ENCODE measurements at places on chromosomes 5 and 9.

DNA sequence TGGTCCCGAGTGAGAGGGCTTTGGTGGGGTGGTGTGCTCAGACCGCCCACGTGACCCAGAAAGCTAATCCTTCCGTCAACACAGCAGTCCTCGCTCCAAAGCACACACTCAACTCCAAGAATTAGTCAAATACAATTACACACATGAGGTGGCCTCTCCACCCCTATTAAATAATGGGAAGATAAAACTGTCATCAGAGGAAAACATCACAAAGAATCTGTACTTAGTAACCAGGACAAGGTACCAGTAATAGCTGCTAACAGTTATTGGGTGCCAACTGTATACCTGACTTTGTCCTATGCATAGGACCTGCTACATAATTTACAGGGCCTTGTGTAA is 222.8 kb downstream of the HSPA4 start:
- DNase-seq = no peak

GRCh38 chr9:108168236-108168850 is 678.8 kb upstream of the KLF4 start:
- peak; percentile 24 for DNase-seq

GRCh38 chr9:137437691-137438590 is 3.2 kb downstream of the ENTPD8 start:
- no peak for DNase-seq

DNA sequence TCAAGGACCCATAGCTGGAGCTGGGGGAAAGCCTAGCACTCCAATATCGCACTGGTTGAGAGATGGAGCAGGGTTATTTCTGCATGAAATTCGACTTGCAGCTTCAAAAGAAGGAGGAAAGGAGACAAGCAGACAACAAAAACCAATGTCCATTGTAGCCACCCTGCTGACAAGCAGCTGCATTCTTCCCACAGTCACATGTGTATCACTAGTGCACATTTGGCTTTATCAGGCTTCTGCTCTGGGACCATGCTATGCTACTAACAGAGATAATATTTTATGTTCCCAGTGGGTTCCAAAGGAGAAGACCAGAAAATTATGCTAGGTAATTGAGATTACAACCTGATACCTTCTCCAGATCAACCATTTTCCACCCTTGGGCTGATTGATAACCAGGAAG is 59.7 kb downstream of the MFAP3 start:
- DNase-seq = no peak

GRCh38 chr9:135346438-135347050 is 133.0 kb upstream of the PPP1R26 start:
- DNase-seq = no peak

- DNase-seq = no peak
These were observed 30.9 kb downstream of the CXXC5 start for GRCh38 chr5:139678751-139679750.

DNA sequence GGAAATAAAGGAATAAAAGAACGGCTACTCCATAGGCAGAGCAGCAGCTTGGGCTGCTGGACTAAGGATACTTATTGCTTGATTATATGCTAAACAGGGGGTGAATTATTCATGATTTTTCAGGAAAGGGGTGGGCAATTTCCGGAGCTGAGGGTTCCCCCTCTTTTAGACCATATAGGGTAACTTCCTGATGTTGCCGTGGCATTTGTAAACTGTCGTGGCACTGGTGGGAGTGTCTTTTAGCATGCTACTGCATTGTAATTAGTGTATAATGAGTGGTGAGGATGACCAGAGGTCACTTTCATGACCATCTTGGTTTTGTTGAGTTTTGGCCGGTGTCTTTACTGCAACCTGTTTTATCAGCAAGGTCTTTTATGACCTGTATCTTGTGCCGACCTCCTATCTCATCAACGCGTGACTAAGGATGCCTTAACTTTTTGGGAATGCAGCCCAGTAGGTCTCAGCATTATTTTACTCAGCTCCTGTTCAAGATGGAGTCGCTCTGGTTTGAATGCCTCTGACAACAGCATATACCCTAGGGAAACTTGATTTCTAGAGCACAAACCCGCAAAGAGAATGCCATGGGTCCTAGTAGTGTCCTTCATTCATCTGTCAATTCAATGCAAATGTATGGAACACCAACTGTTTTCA is 47.8 kb upstream of the PWWP2A start:
- DNase-seq = peak; percentile 28

DNA sequence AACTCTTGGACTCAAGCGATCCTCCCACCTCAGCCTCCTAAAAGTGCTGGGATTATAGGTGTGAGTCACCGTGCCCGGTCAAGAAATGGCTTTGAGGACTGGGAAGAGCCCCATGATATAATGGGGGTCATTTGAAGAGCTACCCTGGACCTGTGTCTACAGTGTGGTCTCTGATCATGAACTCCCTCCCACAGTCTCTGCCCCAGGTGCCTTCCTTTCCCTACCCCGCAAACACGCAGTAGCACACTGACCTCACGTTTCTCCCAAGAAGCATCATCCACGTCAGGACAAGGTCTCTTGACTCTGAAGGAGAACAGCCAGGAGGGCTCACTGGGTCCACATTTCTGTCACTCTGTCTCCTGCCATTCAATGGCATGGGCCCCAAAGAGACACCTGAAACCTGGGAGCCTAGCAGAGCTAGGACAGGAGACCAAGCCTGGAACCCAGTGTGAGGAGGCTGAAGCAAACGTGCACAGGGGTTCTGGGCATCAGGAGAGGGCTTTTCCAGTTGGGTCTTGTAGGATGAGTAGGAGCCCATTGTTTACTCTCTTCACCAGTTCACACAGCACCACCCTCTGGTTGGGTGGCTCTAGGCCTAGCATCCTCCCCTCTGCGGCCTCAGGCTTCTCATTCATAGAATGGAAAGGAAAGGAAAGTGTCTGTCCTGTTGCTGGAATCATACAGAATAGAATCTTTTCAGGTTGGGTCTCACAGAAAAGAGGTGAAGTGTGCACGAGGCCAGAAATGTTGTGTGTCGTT is 23.0 kb downstream of the PRRX2 start:
- no peak for DNase-seq

- no peak for DNase-seq
These were observed 157.5 kb downstream of the ENC1 start for GRCh38 chr5:74482990-74483389.

DNA sequence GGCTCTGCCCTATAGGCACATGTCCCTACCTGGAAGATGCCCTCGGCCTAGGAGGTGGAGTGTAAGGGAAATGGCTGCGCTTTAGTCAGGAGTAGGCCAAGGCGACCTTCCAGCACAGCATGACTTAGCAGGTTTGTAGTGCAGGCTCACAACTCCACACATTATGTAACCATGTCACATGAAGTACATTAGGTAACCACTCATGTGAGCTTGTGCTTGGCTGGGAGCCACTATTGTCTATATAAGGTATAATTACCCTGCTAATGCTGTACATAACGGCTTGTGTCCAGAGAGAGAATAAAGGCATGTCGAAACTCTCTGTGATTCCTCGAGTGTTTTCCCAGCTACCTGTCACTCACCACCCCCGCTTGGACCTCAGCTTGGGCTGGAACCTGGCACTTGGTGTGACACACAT is 74.9 kb downstream of the CAMK4 start:
- DNase-seq = peak; percentile 54

DNA sequence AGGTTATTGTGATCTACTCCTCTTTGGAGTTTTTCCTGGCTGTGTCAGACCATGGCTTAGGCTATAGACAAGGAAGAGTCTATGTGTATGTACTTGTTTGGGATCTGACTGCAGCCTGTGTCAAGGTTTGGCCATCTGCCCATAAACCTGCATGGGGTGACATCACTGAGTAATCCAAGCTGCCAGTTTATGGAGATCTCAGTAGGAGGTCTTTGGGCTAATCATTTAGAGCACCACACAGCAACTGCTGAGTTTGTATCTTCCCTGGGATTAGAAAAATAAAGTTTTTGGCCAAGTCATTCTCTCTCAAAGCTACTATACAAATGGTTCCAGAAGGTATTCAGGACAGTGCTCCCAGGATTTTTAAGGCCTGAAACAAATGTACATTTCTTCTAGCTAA is 65.5 kb upstream of the HSPB3 start:
- DNase-seq = peak; percentile 67

DNA sequence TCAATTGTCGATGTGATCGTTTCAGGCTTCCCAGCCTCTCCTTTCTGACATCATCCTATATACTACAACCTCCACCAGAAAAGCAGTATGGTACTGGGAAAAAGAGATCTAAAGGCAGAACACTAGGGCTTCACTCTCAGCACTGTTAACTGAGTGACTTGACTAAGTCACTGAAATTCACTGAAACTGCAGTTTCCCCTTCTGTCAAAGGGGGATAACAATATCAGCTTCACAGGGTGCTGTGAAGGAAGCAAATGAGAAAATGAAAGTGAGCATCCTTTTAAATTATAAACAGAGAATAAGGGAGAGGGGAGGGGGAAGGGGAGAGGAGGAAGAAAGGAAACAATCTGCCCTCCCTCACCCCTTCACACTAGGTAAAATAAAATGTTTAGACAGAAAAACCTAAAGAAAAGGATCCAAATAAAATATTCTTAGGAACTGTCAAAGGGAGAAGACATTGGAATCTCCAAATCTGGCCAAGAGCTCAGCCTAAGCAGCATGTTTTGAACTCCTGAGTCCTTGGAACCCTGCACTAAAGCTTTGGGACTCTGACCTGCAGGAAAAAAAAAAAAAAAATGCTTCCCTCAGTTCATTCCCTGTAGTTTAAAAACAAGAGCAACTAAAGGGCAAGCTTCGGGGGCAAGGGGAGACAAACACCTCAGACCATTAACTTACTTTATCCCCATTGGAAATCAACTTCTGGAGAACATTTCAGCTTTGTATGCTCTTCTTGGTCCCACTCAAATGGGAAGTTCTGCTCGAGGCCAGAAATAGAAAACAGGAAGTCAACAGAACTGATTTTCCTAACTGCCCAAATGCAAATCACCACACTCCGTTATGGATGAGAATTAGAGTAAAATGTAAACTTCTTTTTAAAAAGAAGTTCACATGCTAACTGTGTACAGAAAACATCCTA is 178.3 kb downstream of the DEPDC1B start:
- no peak for DNase-seq

DNA sequence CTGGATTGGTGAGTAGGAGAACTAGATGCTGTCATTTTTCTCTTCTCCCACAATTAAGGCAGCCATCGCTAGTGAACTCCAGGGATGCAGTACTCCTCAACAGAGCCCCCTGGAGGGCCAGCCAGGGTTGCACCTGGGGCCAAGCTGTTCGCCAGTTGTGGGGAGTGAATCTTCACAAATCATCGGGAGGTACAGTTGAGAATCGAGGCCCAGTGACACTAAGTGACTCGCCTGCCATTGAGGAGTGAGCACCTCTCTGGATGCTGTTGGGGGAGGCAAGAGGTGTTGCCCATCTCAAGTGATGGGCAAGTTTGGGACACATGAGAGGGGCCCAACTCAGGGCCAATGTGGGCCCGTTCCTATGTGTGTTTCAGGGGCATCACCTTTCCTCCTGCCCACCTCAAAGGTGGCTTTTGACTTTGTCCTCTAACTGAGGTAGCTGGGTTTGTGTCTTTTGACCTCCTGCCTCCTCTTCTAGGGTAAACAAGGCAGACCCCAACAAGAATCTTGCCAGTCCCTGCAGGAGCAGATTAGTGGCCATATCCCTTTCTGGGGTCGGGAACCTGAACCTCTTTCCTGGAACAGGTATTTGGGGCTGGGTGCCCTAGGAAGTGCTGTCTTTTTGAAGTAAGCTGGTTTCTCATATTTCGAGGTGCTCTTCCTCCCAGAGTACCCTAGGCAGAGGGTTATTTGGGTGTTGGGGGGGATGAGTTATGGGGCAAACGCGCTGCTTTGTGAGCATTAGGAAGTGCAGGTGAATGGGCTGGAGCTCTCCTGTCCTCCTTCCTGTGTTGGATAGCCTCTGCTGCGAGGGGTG is 181.2 kb downstream of the MACROH2A1 start:
- no peak for DNase-seq

DNA sequence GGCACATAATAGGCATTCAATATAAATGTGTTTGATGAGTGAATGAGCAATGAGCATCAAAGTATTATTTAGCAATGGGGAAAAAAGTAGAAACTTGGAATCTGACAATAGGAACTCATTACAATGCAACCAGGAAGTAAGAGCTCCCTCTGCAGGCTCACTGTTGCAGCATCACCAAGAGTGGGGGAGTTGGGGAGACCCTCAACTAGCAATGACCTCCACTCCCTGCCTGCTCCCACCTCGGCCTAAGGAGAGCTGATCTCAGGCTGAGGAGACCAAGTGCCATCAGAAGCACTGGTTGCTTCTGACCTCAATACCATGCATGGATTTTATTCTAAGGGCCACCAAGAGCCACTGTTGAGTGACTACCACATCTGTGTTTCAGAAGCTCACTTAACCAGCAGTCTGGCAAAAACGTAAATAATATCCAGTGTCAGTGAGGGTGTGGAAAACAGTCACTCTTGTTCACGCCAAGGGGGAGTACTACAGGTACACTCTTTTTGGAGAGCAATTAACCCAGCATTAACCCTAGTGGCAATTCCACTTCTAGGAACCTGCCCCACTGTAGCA is 8.0 kb downstream of the VDAC1 start:
- no peak for DNase-seq

DNA sequence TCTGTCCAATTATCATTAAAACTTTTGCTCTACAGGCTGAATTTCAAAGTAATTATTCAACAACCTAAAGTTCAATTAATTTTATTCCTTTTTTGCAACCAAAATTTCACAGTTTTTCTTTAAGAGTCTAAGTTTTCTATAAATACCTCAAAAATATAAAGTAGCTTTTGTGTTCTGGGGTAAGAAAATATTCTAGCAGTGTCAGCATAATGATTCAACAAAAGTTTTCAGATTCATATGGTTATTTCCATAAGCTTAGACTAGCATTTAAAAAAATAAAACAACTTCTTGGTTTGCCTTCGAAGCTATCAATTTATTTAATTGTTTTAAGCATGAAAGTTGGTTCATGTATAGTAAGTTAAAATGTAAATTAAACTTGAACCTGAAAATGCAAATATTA is 1962.3 kb upstream of the CDH6 start:
- no peak for DNase-seq

DNA sequence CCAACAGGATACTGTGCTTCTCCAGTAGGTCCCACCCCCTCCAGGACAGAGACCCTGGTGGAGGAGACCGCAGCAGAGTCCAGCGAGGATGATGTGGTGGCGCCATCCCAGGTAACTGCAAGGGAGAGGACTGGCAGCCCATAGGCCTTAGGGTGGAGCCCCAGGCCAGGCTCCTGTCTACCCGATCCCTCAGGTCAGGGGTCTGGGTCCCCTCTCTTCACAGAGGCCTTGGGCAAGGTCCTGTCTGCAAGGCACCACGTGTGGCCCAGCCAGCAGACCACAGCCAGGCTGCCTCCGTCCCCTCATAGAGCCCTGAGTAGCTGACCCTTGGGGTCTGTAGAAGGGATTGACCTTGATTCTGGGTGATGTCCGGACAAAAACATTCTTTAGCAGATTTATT is 20.0 kb downstream of the CD74 start:
- DNase-seq = no peak

GRCh38 chr9:38285236-38285635 is 107.3 kb upstream of the ALDH1B1 start:
- no peak for DNase-seq

DNA sequence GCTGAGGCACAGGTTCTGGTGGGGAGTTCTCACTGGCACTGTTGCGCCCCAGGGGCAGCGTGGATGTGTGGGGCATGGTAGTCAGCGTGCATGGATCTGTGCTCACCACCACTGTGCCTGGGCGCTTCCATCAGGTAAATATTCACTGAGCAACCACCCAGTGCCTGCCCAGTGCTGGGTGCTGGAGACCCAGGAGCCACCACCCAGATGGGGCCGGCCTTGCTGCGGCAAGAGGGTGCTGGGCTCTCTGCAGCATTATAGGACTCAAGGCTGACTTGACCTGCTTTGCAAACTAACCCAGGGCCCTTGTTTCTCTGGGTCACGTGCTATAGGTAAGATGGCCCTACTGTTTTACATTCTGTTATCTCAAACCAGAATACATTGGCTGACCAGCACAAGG is 60.5 kb downstream of the DAP start:
- no peak for DNase-seq
